ENCODE measurements at places on chromosomes 3 and 15.

DNA sequence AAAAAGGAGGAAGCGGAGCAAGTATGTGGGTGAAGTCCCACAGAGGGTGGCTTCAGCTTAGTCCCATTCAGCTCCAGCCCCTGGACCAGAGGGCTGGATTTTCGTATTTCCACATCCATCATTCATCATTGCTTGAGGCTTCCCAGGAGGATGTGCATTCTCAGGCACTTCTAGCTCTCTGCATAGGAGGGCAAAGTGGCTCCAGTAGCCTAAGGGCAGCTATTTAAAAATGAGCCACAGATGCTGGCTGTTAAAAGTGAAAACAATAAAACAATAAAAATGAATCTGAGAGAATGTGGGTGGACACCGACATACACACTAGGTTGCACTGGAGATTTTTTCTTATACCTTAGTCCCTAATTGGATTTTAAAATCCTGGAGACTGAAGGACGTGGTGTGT is 629.2 kb upstream of the ZNF385D start:
- no peak for DNase-seq

DNA sequence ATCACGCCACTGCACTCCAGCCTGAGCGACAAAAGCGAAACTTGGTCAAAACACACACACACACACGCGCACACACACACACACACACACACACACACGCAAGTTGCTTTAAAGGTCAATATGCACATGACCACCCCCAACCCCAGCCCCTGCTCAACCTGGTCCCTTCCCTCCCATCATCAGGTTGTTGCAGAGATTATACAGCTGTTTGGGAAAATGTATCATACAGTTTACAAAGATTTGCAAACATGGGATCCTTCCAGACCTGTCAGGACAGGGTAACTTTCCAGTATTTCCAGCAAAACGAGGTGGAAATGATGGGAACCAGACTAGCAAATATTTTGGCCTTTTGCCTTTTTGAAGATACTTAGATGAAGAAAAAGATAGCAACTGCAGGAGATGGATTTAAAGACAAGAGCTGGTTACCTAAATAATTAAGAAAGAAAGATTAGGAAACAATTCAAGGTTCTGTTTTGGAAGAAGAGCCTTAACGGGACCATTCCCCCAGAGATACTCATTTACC is 80.2 kb downstream of the TNIK start:
- no peak for DNase-seq

- no peak for DNase-seq
These were observed 36.0 kb downstream of the NR1D2 start for GRCh38 chr3:23981136-23981535.

DNA sequence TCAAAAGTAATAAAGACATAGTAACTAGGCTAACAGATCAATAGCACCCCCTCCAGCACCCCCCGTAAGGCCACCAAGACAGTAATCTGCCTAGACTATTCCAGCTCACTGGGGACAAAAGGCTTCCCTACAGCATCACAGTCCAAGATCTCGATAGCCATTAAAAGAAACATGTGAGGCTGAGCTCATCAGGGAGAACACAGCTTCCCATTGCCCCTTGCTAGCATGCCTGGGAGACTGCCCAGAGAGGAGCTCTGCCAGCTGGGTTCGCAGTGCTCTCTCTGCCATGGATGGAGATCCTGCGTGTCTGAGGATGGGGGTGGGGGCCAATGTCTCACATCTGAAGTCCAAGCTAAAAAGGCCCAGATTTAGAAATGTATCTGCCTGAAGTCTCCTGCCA is 17.8 kb downstream of the LRIG1 start:
- no peak for DNase-seq

GRCh38 chr3:28117598-28117997 is 123.8 kb upstream of the CMC1 start:
- DNase-seq: no peak

- DNase-seq: no peak
These were observed 71.3 kb upstream of the CORO2B start for GRCh38 chr15:68507447-68507846.

- DNase-seq: no peak
These were observed 124.8 kb downstream of the LIPC start for GRCh38 chr15:58556541-58556940.

GRCh38 chr3:93923006-93923405 is 50.7 kb downstream of the PROS1 start:
- no peak for DNase-seq

DNA sequence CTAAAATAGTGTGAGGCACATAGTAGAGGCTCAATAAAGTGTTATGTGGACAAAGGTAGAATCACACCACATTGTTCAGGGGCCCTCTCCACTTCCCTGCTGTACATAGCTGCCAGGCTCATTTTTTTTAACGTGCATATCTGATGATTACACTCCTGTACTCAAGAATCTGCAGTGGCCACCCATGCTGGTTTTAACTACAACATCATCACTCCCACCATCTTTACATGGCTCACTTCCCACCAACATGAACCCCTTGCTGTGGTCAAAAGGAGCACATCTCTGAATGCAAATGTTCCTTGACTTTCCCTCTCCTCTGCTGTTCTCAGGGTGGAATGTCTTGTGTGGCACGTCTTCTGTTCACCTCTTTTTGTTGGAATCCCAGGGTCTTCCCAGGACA is 76.7 kb downstream of the FEM1B start:
- no peak for DNase-seq

GRCh38 chr3:23239211-23240068 is 36.3 kb downstream of the UBE2E2 start:
- DNase-seq: no peak

- DNase-seq: no peak
These were observed 35.5 kb downstream of the ZBTB20 start for GRCh38 chr3:115111632-115112031.

DNA sequence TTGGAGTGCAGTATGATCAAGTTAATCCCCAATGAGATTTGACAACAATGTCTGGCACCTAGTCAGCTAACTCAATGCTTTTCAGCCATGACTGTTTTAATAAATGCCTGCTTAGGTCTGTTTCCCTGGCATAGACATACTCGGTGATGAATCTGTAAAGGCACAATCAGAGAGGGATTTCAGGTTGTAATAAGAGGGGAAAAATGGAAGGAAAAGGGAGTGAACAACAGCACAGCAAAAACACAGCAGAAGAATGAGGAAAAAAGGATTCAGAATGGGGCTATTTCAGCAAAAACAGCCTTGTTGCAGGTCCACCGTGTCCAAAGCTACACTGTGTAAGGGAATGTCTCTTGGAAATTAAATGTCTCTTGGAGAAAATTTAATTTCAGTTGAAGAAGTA is 19.3 kb upstream of the CHD2 start:
- no peak for DNase-seq

DNA sequence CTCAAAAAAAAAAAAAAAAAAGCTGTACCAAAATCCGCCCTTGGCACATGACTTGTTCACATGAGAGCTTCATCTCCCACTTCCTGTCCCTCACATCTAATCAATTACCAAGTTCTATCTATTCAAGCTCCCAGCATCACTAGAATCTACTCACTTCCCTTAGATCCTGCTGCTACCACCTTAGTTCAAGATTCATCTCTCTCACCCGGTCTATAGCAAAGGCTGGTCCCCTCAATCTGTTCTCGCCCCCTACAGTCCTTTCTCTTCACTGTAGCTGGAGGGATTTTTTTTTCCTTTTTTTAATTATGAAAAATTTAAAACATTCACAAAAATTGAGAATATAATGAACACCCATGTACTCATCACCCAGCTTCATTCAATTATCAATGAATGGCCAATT is 16.7 kb upstream of the GPR160 start:
- DNase-seq: no peak

DNA sequence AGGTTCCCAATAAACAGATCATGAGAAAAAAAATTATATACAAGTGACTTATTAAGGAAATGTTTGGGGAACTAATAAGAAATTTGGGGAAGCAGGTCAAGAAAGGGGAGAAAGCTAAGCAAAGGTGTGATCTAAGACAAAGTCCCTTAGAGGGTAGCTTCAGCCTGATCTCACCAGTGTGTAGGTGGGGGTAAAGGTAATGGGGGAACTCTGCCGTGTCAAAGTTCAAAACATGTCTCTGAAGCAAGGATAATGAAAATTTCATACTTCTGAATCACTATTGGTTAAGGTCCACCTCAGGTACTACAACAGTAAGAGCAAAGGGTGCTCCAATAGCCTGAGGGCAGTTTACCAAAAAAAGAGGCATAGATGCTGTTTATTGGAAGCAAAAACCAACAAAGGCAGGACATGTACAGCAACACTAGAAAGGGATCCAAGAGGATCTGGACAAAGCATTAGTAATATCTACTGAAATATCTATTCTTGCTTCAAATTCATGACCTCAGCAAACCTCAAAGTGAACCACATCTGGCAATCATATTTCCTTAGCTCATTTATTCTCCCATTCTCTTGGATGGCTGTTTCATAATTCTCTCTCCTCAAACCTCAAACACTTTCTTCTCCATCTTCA is 6.9 kb downstream of the ACAD11 start:
- DNase-seq: no peak

- DNase-seq: no peak
These were observed 83.6 kb downstream of the MYO9A start for GRCh38 chr15:72034351-72034750.

- no peak for DNase-seq
These were observed 6.0 kb upstream of the ALPK3 start for GRCh38 chr15:84811151-84811550.

DNA sequence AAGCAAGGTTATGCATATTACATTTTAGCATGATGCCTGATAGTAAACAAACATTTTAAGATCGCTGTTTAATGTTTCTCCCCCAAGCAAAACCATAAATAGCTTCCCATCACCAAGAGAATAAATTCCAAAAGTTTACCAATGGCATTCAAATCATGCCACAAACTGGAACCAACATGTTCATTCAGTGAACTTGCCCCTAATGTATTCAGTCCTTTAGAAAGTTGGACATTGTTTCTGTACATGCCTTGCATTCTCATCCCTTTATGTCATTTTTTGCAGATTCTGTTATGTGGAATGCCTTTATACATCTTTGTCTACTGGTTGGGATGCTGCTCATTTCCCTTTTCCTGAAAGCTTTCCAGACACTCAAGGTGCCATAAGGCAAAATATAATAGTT is 105.5 kb downstream of the PYDC2 start:
- DNase-seq: no peak

DNA sequence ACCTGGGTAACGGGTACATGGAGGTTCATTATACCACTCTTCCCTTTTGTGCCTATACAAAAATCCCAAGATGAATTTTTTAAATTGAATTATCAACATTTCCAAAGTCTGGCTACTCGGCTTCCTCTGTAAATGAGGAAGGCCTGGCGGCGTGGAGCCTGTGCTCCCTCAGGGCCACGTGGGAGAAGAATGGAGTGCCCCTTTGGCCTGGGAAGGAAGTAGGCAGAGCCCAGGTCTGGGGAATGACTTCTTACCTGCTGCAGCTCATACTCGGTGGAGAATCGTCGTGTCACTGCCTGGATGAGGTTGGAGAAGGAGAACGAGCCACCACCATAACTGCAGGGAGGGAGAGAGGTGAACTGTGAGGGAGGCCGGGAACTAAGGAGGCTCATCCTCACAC is 14.1 kb downstream of the MESP2 start:
- no peak for DNase-seq

- no peak for DNase-seq
These were observed 466.9 kb downstream of the EPHB1 start for GRCh38 chr3:135261916-135262315.
